ENCODE measurements at places on chromosomes 2 and 18.

DNA sequence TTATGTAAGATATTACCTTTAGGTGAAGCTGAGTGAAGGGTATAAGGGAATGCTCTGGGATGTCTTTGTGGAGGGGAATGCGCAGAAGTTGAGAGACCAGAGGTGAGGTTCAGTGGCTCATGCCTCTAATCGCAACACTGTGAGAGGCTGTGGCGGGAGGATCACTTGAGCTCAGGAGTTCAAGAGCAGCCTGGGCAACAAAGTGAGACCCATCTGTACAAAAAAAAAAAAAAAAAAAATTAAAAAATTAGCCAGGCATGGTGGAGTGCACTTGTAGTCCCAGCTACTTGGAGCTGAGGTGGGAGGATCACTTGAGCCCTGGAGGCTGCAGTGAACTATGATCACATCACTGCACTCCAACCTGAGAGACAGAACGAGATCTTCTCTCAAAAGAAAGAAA is 57.3 kb upstream of the SP3 start:
- no peak for DNase-seq

- peak; percentile 58 for DNase-seq
These were observed 4.7 kb upstream of the STAMBP start for GRCh38 chr2:73823916-73824523.

DNA sequence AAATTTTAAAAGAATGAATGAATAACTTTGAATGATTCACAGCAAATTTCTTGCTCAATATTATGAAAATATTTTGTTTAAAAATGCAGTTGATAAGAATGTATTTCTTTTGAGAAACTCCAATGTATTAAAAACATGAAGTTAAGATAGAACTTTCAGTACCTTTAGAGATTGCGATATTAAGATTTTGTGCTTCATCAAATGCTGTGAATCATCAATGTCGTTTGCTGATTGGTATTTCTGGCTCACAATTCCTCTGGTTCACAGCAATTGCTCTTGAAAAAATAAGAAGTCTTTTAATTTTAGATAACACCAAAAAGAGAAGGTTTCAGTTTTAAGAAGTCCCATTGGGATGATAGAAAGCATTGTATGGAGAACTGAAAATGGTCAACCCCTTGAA is 228.7 kb downstream of the IKZF2 start:
- no peak for DNase-seq

GRCh38 chr2:212709280-212709679 is 170.7 kb upstream of the ERBB4 start:
- no peak for DNase-seq

- no peak for DNase-seq
These were observed 336 bp downstream of the THNSL2 start for GRCh38 chr2:88170472-88170892.

DNA sequence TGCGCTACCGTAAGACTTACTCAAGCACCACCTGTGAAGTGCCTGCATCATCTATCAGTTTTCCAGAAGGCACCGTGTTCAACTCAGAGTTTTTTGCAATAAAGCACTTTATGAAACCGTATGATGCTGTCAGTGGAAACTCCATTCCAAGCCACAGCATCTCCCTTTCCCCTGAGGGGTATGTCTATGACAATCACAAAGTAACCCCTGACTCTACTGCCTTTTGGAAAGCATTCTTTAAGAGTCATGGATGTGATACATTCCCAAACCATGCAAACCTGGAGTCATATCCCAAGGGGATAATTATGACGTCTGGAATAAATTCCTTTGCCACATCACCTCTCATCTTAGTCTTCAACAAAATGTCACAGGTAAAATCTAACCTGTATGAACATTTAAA is 39.2 kb downstream of the UNC50 start:
- no peak for DNase-seq

DNA sequence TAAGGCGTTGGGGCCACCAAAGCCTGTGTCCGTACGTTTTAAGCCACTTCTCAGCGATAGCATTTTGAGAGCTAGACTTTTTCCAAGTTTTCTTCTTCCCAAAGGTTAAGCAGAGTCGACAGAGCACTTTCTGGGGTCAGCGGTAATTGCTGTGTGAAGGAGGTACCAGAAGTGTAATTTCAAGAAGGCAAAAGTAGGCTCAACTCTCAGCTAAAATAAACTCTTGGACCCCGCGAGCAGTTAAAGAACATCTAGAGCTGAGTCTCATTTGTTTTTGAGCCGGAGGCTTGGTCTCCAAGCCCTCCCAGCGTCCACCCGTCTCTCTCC is 1.9 kb upstream of the PAX3 start:
- DNase-seq = no peak
